ENCODE measurements at places on chromosomes 4 and X.

- DNase-seq, result no peak
These were observed 219.0 kb upstream of the GIMD1 start for GRCh38 chr4:106587558-106587957.

- DNase-seq, result no peak
These were observed 17.2 kb downstream of the ATRX start for GRCh38 chrX:77768787-77769186.

DNA sequence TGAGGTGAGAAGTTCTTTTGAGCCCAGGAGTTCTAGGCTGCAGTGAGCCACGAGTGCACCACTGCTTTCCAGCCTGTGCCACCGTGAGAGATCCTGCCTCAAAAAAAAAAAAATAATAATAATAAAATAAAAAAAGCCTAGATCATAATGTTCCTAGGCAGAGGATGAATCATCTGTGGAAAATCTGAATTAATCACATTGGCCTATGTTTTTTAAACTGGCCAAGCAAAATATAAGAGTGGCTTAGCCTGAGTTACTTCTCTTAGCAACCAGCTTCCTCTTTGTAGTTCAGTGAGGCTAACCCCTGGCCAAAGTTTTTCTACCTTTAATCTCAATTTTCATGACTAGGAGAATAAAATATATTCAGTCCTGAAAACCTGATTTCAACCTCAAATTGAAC lies 614.6 kb downstream of the PPP4R3C start:
- no peak for DNase-seq

- DNase-seq, result no peak
These were observed 176.4 kb downstream of the NLGN4X start for GRCh38 chrX:6052111-6052745.

- DNase-seq, result peak; percentile 25
These were observed 16.5 kb upstream of the RHOH start for GRCh38 chr4:40180356-40180755.

GRCh38 chrX:74325130-74326059 lies 21.4 kb downstream of the ZCCHC13 start:
- peak; percentile 8 for DNase-seq
